Mesenteric fat pad (tissue), 1 donor: ENCODE measurements at places on chromosomes 6 and 20.

GRCh38 chr6:104958178-104959025, 1.5 kb downstream of the LIN28B start:
- DNase-seq, result no peak

DNA sequence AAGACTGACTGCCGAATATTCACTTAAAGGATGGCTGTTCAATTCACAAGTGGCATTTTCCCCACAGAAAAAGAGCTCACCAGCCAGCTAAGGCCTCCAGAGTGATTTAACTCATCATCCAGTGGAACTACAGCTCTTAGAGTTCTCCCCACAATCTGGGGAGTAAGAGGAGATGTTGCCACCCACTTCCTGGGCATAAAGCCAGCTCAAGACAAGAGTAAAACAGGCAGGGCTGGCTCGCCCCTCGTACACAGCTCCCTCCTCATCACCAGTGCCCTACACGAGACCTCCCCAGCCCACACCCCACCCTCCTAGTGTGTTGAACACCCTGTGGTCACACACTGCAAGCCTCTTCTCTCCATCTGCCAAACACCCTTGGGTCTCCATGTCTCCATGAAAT, 47.2 kb upstream of the IPCEF1 start:
- no peak for DNase-seq

GRCh38 chr20:4805663-4806449, 84.1 kb downstream of the PRND start:
- peak; percentile 83 for DNase-seq

- DNase-seq, result no peak
These were observed 231.0 kb upstream of the PRND start for GRCh38 chr20:4490606-4491280.

GRCh38 chr6:116556814-116557415, 3.4 kb downstream of the CALHM4 start:
- DNase-seq, result no peak

- DNase-seq, result no peak
These were observed 73.0 kb downstream of the SERAC1 start for GRCh38 chr6:158095031-158095430.

GRCh38 chr6:46979206-46979605, 57.5 kb upstream of the ADGRF5 start:
- DNase-seq, result no peak

GRCh38 chr6:27059621-27060425, 187.7 kb upstream of the PRSS16 start:
- no peak for DNase-seq

DNA sequence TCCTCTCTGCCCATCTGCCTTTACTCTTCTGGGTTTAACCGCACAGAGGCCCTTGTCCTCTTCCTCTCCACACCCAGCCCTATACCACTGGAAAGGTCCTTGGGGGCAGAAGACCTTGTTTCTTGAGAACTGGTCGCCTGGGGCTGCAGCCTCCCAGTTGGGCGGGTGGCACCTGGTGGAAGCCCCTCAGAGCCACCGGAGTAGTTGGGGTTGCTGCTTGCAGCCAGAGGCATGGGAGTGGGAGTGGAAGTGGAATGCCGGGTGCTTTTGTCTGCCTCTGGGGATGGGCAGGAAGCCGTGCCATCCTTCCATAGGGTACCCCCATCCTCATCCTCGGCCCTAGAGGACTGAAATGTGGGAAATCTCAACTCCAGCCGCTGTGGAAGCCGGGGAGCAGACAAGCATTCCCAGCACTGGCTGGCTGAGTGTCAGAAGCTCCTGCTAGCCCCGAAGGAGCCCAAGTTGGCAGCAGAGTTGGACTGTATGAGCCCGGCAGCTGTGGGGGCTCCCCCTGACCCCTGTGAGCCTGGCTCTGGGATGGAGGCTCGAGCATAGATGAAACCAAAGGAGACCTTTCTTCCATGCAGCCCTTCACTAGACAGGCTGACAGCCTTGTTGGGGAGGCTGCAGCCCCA, 1.2 kb downstream of the VSTM2L start:
- DNase-seq, result no peak

DNA sequence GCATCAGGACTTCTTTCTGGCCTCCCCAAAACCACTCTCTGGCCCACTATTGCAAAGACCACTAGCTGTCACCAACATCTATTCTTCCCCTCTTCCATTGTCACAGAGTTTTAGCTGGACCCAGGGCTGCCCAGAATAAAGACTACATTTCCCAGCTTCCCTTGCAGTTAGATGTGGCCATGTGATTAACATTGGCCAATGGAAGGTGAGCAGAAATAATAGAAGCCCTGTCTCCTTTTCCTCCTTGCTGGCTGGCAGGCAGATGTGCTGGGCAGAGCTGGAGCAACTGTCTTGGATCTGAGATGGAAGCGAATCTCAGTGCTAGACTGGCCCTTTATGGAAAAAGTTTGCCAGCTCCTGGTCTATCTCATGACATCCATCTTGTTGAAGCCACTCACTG, 97.0 kb downstream of the KCNB1 start:
- DNase-seq, result no peak

- DNase-seq, result no peak
These were observed 482.5 kb downstream of the C6orf118 start for GRCh38 chr6:164826831-164827468.

- no peak for DNase-seq
These were observed 13.3 kb downstream of the NFATC2 start for GRCh38 chr20:51529081-51529681.

- DNase-seq, result no peak
These were observed 34.6 kb downstream of the HLA-F start for GRCh38 chr6:29757701-29758293.

- DNase-seq, result no peak
These were observed 1.7 kb upstream of the TREM1 start for GRCh38 chr6:41288030-41288753.

DNA sequence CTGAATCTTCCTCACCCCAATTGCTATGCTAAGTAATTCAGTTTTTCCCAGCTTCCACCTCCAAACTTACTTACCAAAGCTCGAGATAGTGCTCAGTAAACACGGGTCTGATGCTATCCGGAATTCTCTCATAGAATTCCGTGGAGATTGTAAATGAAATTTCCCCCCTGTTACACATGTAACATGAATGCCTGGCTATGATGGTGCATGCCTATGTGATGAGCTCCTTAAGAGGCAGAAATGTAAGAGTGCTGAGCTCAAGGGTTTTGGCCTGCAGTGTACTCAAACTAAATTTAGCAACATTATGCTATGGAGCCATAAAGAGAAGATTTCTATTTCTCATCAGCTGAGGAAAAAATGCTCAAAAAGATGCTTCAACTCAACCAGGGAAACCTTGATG, 133.4 kb upstream of the FUT9 start:
- DNase-seq, result no peak

DNA sequence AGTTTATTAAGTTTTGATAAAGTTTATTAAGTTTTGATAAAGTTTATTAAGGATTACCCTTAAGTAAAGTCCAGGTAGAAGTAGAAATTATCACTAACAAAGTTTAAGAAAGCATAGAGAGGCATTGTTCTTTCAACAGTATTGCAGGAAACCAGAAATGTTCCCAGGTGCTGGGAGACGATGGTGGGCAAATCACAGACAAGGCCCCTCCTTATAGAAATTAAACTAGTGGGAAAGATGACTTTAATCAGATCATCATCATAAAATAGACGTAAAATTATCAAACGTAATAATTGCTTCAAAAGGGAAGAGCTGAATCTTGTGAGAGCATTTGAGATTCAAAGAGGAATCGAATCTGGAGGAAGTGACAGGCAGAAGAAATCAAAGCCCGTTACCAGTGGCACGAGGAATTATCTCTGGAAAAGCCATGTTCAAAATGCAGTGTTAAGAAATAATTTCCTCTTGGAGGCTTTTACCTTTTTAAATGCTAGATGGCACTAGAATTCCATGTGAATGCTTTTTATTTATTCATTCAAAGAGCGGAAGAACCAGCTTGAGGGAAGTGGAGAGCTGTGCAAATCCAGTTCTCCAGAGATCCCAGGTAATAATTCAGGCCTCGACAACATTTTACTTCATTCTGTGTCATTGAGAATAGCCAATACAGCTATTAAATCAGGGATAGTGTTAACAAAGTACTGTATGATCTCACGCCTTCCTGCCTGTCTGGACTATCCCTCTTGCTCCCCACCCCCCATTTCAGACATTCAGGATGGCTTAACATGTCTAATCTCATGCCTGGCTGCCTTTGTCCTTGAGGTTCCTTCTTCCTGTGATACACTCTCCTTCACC, 1.0 kb upstream of the APMAP start:
- DNase-seq, result no peak

DNA sequence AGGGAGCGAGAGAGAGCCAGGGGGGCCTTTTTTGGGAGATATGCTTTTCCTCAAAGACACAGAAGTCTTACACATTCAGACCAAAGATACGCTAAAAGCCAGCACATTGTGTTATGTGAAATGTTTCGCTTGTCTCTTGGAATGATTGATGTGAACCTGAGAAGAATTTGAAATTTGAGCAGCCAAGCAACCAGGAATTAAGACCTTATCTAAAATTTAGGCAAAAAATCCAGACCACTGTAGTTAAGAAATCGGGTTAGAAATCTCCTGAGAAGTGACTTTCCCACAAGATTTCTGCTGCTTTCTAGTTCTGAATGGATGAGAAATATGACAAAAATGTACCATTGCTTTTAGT, 223.2 kb upstream of the GMDS start:
- no peak for DNase-seq
